Adrenal gland (tissue), 19 donors: ENCODE measurements at places on chromosomes 2 and 18. TPM values are rescaled to one million over a fixed set of nuclear protein-coding genes. Genes with fewer than 3 reads are reported as not detected.

DNA sequence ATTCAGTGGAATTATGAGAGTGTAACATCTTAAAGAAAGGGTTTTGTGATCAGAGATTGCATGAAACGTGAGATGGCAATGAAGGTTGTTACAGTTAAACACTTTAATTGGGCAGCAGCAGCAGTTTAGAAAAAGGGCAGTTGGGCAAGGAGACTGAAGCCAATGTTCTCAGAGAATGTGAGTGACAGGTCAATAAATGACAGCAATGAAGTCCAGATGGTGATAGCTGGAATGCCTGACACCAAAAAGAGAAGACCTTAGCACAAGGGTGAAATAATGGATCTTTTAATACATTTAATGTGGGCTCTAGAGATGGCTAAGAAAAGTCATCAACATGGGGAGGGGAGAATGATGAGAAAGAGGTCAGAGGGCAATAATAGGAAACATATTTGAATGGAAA, 89.4 kb upstream of the CDH7 start:
- DNase-seq = no peak

GRCh38 chr18:7221424-7222155, 9.3 kb upstream of the LRRC30 start:
- DNase-seq = peak; percentile 71

GRCh38 chr2:174339561-174340399, 5.0 kb downstream of the SP9 start:
- DNase-seq = no peak

DNA sequence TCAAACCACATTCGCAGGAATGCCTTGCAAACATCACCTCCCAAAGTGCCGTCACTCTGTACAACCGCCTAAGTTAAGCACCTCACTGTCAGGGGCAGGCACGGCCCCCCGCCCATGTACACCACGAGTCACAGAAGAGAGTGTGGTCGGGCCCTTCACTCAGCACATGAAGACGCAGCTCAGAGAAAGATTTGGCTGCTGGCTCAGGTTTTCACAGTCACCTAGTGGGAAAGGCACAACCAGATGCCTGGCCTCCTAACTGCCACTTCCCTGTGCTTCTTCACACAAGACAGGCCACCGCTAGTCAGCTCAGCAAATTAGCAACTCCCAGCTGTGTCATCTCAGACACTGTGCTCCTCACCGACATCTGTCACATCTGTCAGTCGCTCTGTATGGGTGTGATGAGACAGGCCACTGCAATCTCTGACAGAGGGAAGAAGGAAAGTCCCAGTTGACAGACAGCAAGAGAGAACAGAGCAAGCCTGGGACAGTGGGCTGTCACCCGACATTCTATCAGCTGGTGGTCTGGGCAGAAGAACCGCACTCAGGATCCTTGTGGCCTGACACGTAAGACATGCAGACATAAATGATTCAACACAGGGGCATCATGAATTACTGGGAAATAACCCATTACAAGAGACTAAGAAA, 60.8 kb downstream of the CRACDL start:
- DNase-seq = peak; percentile 57

DNA sequence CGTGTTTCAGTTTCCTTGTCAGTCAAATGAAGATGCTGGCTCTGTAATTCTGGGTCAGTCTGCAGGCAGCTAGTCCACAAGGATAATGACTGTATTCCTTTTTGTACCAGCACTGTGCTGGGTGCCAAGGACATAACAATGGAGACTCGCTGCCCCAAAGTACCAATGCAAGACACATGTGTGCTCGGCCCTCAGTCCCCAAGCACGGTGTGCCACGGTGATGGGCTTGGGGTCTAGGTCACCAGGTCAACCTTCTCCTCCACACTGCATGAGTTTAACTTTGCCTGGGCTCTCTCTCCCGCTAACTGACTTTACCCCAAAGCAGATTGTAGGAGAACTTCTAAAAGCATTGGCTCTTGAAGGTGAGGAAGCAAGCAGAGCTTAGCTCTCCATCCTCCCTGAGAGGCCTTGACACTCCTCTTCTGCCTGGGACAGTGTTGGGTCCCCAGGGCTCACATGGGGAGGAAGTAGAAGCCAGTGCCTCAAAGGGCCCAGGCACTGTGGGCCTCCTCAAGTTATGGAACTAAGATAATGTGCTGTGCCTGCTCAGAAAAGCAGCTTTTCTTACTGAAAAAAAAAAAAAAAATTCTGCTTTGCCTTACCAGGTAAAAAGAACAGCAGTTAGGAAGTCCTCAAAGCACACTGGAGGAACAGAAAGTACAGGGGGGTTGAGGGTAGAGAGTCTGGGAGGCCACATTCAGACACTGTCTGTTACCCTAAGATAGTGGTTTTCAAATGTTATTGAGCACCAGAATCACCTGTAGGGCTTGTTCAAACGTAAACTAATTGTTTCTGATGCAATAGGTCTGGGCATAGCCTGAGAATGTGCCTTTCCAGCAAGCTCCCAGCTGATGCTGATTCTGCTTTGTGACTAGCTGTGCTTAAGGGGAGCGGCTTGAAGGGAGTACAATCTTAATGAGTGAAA, 276.4 kb upstream of the CXCR4 start:
- no peak for DNase-seq

The ZNF385B gene
- 8.5 TPM for total RNA-seq

GRCh38 chr2:16881122-16881521, 215.5 kb upstream of the CYRIA start:
- no peak for DNase-seq

DNA sequence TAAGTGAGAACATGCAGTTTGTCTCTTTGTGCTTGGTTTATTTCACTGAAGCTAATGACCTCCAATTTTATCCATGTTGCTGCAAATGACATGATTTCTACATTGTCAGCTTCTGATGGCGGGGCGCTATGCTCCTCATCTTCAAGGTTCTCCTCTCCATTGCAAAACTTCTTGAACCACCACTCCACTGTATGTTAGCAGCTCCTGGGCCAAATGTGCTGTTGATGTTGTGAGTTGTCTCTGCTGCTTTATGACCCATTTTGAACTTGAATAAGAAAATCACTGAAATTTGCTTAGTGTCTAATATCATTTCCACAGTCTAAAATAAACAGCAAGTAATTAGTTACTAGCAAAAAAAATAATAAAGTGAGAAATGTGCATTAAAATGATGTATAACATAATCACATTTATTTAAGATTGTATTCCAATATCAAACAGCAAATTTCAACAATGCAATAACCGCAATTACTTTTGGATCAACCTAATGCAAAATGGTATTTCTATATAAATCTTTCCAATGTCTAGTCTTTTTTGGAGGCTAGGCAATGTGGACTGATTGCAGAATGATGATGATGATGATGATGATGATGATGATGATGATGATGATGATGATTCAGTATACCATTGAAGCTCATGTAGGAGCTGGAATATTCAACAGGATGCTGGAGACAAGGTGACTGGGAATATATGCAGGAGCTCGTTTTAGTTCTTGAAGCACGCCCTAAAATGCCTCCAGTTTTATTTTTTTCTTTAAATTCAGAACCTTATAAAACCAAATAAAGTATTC, 304.9 kb upstream of the KYNU start:
- DNase-seq = no peak

GRCh38 chr2:206688990-206689389, 29.2 kb downstream of the DYTN start:
- no peak for DNase-seq

GRCh38 chr2:106137731-106138521, 56.2 kb downstream of the UXS1 start:
- DNase-seq = no peak

DNA sequence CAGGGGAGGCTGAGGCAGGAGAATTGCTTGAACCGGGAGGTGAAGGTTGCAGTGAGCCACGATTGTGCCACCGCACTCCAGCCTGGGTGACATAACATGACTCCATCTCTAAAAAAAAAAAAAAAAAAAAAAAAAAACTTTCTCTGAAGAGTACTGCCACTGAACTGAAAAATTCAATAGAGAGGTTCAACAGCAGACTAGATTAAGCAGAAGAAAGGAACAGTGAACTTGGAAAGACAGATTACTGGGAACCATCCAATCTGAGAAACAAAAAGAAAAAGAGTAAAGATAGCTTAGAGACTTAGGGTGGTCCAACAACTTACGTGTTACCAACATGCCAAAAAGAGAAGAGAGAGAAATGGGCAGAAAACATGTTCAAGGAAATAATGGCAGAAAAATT, 138.8 kb downstream of the EML6 start:
- DNase-seq = no peak

DNA sequence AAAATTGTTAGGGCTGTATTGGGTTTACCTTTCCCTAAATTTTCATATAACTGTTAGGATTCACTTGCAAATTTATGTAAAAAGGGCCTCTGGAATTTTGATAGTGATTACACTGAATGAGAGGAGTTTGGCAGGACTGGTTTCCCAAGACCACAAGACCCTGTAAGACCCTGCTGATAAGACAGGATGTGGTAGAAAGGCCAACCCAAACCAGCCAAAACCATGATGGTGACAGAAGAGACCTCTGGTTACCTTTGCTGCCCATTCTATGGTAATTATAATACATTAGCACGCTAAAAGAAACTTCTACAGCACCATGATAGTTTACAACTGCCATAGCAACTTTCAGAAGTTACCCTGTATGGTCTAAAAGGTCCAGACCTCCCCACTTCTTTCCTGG, 8.3 kb upstream of the CASP10 start:
- DNase-seq = no peak

- DNase-seq = no peak
Observed at GRCh38 chr2:161594445-161594844, 29.8 kb upstream of the SLC4A10 start.

- no peak for DNase-seq
Observed at GRCh38 chr18:51301376-51301775, 103.9 kb upstream of the MEX3C start.

The CGREF1 gene
- total RNA-seq = 4.7 TPM

DNA sequence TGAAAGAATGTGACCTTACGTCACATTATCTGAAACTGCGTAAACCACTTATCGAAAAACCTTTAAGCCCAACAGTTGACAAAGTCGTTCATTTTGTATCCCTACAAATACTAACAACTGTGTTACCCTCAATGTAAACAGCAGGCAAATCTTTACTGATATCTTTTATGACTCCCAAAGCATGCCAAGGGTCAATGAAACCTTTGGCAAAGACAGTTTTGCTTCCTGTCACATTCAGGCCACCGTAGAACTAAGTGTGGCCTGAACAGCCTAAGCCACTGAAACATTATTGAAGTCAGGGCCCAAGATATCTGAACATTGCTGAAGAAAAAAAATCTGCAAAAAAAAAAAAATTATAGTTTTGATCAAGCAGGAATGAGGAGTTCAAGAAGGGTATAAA, 77.3 kb downstream of the FAM124B start:
- no peak for DNase-seq

GRCh38 chr18:67682516-67682915, 166.0 kb upstream of the DSEL start:
- no peak for DNase-seq

GRCh38 chr2:174839662-174840061, 75.4 kb upstream of the CHRNA1 start:
- no peak for DNase-seq

The EFR3B gene
- total RNA-seq = 2.1 TPM

- DNase-seq = peak; percentile 83
Observed at GRCh38 chr2:102094917-102095316, 47.6 kb upstream of the IL1R1 start.

The CNDP1 gene
- not detected for total RNA-seq

The LINC00305 gene
- not detected for total RNA-seq

The BOLL gene
- total RNA-seq = not detected

The PGAP1 gene
- 9.1 TPM for total RNA-seq

DNA sequence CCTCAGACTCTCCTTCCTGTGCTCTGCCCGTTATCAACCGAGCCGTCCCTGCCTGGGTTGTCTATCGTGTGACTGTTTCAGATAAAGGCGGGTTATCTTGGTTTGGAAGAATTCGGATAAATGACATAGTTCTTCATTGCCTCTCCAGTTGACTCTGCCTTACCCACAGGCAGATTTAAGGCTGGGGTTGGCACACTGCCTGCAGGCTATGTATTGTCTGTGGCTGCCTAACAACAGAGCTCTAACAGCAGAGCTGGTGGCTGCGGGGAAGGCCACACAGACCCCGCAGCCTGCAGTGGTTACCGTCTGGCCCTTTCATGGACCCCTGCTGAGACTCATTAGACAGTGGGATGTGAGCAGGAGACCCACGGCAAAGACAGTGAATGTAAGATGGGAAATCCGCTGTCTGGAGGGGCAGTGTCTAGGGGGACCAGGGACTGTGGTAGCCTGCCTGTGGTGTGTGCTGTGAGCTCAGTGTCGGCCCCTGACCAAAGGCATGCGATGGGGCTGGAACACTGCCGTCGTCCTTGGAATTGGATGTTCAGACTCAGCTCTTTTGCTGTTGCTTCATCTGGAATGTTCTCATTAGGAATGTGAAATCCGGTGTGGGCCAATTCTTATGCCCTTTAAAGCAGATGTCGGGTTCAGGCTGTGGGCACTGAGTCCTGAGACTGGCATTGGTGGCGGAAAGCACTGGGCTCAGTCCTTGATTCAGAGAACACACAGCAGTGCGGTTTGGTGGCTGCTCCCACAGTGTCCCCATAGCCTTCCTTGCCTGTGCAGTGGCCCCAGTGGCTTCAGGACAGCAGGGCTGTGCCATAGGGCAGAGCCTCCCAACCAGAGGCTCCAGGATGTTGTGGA, 44.5 kb downstream of the SH3RF3 start:
- peak; percentile 83 for DNase-seq

The PLA2R1 gene
- 11.1 TPM for total RNA-seq

DNA sequence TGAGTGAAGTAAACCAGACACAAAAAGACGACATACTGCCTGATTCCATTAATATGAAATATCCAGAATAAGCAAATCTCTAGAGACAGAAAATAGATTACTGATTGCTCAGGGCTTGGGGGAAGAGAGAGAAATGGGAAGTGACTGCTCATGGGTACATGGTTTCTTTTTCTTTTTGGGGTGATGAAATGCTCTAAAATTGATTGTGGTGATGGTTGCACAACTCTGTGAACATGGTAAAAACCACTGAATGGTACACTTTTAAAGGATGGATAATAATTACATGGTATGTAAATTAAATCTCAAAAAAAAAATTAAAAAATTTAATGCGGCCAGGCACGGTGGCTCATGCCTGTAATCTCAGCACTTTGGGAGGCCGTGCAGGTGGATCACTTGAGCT, 39.3 kb downstream of the RPL31 start:
- no peak for DNase-seq

The DLGAP1 gene
- total RNA-seq = 20.1 TPM

The STEAP3 gene
- 21.2 TPM for total RNA-seq

DNA sequence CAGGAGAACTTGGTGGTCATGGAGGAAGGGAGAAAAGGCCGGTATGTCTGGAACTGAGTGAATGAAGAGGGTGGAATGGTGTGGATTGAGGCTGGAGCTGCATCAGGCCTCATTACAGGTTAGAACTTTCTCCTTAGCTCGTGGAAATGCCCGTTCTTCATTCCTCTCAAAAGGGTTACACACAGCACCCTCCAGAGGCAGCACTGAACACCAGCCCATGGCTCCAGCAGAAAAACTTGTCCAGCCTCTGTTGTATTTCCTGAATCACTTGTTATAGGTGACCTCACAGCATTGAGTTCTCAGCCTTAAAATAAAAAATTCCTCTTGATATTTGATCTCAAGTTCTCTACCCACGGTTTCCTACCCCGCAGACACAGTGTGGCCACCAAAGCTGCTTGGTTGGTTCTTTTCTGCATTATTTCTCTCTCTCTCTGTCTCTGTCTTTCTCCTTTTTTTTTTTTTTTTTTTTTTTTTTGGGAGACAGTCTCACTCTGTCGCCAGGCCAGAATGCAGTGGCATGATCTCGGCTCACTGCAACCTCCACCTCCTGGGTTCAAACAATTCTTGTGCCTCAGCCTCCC, 89.6 kb downstream of the ITGB1BP1 start:
- peak; percentile 58 for DNase-seq

GRCh38 chr2:177433402-177433801, 40.8 kb downstream of the AGPS start:
- DNase-seq = no peak

GRCh38 chr2:198546122-198546521, 741.7 kb downstream of the PLCL1 start:
- no peak for DNase-seq

The ERMN gene
- total RNA-seq = not detected
